Thoracic aorta (tissue), 2 donors: ENCODE measurements at places on chromosomes 3 and 15.

DNA sequence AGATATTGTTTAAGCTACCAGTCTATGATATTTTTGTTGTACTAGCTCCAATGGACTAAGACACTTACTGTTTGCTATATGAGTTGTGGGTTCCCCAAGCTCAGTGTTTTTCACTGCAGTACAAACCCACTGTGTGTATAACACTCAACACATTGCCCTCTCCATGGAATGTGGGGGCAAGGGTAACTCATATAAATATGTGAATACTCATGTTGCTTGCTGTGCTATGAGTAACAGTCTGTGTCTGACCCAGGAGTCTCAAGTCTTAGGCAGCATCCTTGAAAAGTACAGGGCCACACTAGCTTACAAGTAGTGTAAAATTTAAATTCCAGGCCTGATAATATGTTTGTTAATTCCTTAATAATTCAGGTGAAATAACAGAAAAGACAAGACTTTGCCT is 22.5 kb upstream of the CNTN3 start:
- no peaks in the 10 kb centered on the region for H3K27me3 ChIP-seq
- H3K36me3 ChIP-seq: no peaks in the 10 kb centered on the region
- DNase-seq: no peak
- H3K4me3 ChIP-seq: no peak overlapping the region

DNA sequence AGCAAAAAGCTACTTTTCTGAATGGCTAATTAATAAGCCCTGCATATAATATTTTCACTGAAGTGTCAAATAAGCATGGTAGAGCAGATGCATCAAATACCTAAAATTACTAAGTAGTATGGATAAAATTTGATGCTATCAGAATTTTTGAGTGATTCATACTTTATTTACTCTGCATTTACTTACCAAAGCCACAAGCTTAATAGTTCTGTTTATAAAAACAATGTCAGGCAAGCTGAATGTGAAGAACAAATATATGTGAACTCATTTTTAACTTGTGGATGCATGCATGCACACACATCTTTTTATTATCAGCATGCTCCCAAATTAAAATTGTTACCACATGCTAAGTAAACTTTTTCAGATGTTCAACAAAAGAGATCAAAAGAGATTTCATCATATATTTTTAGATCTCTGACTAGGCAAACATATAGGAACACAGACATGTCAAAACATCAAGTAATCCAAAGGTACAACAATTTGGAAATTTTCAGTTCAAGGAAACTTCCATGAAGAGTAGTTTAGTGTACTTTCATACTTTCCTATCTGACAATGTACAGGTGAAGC is 969.4 kb downstream of the ROBO1 start:
- no peak overlapping the region for H3K27ac ChIP-seq
- no peaks in the 10 kb centered on the region for H3K36me3 ChIP-seq
- no peak for DNase-seq

DNA sequence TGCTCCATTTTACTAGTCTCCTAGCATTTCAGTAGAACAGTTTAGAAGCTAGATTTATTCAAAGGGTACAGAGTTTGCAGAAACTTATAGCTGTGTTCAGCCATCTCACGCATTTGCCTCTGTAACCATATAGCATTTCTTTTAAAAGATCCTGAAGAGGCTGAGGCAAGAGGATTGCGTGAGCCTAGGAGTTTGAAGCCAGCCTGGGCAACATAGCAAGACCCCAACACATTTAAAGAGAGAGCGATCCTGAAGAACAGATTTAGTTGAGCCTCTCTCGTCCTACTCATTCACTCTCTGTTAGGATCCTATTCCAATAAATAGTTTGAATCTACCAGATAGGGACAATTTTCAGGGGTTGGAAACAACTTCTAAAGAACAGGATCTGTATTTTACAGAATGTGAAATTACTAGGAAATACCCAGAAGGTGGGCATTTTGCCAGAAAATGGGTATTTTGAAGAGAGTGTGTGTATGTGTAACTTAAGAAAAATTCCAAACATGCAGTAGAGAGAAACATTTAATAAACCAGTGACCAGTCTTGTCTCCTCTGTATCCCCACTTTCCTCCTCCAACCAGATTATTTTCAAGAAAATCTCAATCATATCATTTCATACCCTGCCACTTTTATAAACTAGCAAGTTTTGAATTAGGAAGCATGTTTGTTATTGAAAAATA is 4.5 kb downstream of the EIF3J start:
- H3K4me1 ChIP-seq: peaks cover 69% of the 10 kb centered on the region
- H3K36me3 ChIP-seq: no peaks in the 10 kb centered on the region
- no peaks in the 10 kb centered on the region for H3K27me3 ChIP-seq
- DNase-seq: no peak
- no peak overlapping the region for H3K4me3 ChIP-seq
- peak overlapping the region; percentile 28 for H3K27ac ChIP-seq

- no peaks in the 10 kb centered on the region for H3K27me3 ChIP-seq
- no peak for DNase-seq
- H3K27ac ChIP-seq: no peak overlapping the region
- no peak overlapping the region for H3K4me3 ChIP-seq
- H3K4me1 ChIP-seq: no peaks in the 10 kb centered on the region
Observed at GRCh38 chr3:35908366-35909232, 269.3 kb downstream of the ARPP21 start.
